ENCODE measurements at places on chromosomes 13 and 19. TPM values are rescaled to one million over a fixed set of nuclear protein-coding genes. Genes with fewer than 3 reads are reported as not detected.

Gene RNF17
- total RNA-seq = not detected

Gene CYP4F12
- not detected for total RNA-seq

Gene TNFAIP8L1
- 1.8 TPM for total RNA-seq

Gene NEK3
- total RNA-seq = 8.0 TPM

Gene NFIX
- total RNA-seq = 114 TPM

DNA sequence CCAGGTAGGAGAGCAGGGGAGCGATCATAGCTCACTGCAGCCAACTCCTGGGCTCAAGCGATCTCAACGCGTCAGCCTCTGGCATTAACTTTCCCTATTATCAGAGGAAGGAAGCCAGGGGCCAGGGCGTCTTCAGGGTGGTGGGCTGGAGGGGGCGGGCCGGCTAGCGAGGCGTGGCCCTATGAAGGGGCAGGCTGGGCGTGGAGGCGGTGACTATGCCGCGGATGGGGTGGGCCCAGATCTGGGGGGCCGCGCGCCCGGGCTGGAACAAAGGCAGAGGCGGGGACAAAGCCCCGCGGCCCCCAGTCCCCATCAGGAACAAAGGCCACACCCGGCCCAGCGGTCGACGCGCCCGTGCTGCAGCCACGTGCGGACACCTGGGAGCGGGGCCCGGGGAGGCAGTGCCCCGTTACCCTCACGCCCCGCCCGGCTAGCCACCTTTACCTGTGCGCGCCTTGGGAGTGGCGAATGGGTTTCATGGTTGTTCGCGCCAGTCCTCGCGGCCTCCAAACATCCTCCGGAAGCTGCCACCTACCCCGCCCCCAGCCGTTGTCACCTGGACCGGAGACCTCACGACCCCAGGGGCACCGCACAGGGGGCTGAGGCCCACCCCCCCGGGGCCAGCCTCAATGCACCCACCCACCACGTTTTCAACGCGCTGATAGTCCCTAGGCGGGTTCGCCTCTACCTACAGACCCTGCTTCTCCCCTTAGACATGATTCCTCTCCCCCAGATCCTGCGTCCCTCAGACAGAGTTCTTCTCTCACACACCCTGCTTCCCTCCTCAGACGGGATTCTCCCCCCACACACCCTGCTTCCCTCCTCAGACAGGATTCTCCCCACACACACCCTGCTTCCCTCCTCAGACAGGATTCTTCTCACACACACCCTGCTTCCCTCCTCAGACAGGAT lies 5.4 kb upstream of the TRIM28 start:
- H3K36me3 ChIP-seq = no peaks in the 10 kb centered on the region
- H3K4me1 ChIP-seq = no peaks in the 10 kb centered on the region
- H3K27ac ChIP-seq = no peak overlapping the region
- H3K4me3 ChIP-seq = no peak overlapping the region
- H3K27me3 ChIP-seq = peaks cover 41% of the 10 kb centered on the region
- DNase-seq = peak; percentile 21

DNA sequence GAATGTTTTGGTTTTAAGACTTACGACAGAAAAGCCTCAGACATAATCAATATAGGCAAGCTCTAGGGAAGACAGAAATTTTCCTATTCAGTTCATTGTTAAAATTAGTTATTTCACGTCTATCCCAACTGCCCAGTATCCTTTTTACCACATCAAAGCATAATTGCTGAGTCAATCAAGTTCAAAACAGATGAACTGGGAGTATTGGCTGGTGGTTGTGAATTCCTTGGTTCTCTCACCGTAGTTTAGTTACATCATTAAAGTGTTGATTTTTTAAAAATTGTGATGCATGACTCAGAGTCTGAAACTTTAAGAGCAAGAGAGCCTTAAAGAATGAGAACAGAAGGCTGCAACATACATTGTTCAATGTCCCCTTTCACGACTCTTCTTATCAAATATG lies 143.3 kb upstream of the FREM2 start:
- H3K4me3 ChIP-seq = no peak overlapping the region
- no peaks in the 10 kb centered on the region for H3K36me3 ChIP-seq
- no peaks in the 10 kb centered on the region for H3K4me1 ChIP-seq
- no peaks in the 10 kb centered on the region for H3K27me3 ChIP-seq

DNA sequence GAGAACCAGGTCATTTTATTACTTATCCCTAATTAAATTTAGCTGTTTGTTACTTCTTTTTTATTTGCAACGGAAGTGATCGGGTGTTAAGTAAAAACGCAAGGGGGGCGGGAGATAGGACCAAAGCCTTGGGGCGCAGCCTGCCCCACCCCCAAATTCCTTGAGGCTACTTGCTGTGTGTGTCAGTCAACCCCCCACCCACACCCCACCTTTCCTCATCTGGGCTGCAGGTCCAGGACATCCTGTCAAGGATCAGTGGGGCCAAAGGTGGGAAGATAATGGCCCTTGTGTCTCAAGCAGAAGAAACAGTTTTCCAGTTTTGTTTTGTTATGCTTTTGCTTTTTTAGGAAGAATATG lies 1.2 kb upstream of the FOXO1 start:
- peaks cover 4% of the 10 kb centered on the region for H3K27me3 ChIP-seq
- H3K4me3 ChIP-seq = peak overlapping the region; percentile 89
- peaks cover 3% of the 10 kb centered on the region for H3K4me1 ChIP-seq
- no peak for DNase-seq
- no peaks in the 10 kb centered on the region for H3K36me3 ChIP-seq
- H3K27ac ChIP-seq = no peak overlapping the region

GRCh38 chr13:112747256-112747655 lies 57.4 kb downstream of the ATP11A start:
- DNase-seq = no peak
- no peak overlapping the region for H3K4me3 ChIP-seq
- peaks cover 5% of the 10 kb centered on the region for H3K4me1 ChIP-seq
- no peaks in the 10 kb centered on the region for H3K27me3 ChIP-seq

- DNase-seq = peak; percentile 77
- peak overlapping the region; percentile 90 for H3K27ac ChIP-seq
- H3K4me1 ChIP-seq = peaks cover 40% of the 10 kb centered on the region
- no peaks in the 10 kb centered on the region for H3K36me3 ChIP-seq
- H3K4me3 ChIP-seq = no peak overlapping the region
- no peaks in the 10 kb centered on the region for H3K27me3 ChIP-seq
These were observed 84.3 kb downstream of the NUFIP1 start for GRCh38 chr13:44904967-44905366.

- peak; percentile 93 for DNase-seq
- H3K27ac ChIP-seq = no peak overlapping the region
- H3K36me3 ChIP-seq = no peaks in the 10 kb centered on the region
- H3K4me3 ChIP-seq = no peak overlapping the region
- peaks cover 59% of the 10 kb centered on the region for H3K27me3 ChIP-seq
These were observed 10.4 kb downstream of the GJB2 start for GRCh38 chr13:20182231-20182846.

DNA sequence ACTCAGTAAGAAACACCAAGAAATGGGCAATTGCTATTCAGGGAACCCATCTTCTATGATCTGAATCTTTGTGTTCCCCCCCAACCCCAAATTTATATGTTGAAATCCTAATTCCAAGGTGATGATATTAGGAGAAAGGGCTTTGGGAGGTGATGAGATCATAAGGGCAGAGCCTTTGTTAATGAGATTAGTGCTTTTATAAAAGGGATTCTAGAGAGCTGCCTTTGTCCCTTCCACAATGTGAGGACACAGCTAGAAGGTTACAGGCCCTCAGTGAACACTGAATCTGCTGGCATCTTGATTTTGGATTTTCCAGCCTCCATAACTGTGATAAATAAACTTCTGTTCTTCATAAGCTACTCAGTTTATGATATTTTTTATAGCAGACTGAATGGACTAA lies 376.0 kb downstream of the DIAPH3 start:
- H3K4me1 ChIP-seq = peaks cover 6% of the 10 kb centered on the region
- no peak overlapping the region for H3K4me3 ChIP-seq
- no peaks in the 10 kb centered on the region for H3K27me3 ChIP-seq
- no peak overlapping the region for H3K27ac ChIP-seq
- DNase-seq = no peak

- H3K36me3 ChIP-seq = no peaks in the 10 kb centered on the region
- H3K4me1 ChIP-seq = no peaks in the 10 kb centered on the region
- H3K4me3 ChIP-seq = no peak overlapping the region
- DNase-seq = peak; percentile 79
- H3K27me3 ChIP-seq = no peaks in the 10 kb centered on the region
These were observed 9.7 kb downstream of the PALM start for GRCh38 chr19:718251-718951.

DNA sequence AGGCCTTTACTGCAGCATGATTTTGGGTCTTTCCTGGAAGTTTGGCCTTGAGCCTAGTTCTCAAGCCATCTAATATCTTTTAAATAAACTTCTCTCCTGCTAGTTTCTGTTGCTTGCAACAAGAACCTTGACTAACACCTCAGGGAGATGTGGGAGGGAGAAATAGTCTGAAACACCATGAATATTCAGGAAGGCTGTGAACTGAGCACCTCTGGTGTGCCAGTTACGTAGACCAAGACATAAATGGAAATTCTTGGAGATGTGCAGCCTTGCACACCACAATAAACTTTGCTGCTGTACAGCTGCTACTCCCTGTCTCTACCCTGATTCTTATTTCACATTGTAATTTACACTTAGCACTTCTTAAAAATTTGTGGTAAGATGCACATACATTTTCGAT lies 86.9 kb upstream of the SPATA13 start:
- no peak overlapping the region for H3K4me3 ChIP-seq
- H3K4me1 ChIP-seq = peaks cover 4% of the 10 kb centered on the region
- no peak for DNase-seq
- H3K27me3 ChIP-seq = peaks cover 5% of the 10 kb centered on the region
- H3K36me3 ChIP-seq = no peaks in the 10 kb centered on the region
- no peak overlapping the region for H3K27ac ChIP-seq

DNA sequence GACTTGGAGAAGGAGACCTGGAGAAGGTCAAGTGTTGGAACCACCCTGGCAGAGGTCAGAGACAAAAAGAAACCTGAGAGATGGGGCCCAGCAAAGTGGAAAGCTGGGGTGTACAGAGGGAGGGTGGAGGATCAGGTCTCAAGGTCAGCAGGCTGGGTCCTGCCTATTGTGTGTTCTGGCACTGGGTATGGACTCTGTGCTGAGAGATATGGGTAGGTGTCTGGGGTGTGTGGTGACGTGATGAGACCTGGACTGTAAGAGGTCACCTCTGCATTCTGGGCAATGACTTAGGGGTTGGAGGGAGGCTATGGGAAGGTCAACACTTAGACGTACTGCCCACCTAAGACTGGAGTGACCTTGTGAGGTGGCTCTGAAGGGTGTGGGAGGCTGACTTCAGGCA lies 88.1 kb downstream of the SCGB2B2 start:
- no peaks in the 10 kb centered on the region for H3K4me1 ChIP-seq
- H3K4me3 ChIP-seq = no peak overlapping the region
- no peak overlapping the region for H3K27ac ChIP-seq
- H3K36me3 ChIP-seq = no peaks in the 10 kb centered on the region
- DNase-seq = no peak
- H3K27me3 ChIP-seq = no peaks in the 10 kb centered on the region

DNA sequence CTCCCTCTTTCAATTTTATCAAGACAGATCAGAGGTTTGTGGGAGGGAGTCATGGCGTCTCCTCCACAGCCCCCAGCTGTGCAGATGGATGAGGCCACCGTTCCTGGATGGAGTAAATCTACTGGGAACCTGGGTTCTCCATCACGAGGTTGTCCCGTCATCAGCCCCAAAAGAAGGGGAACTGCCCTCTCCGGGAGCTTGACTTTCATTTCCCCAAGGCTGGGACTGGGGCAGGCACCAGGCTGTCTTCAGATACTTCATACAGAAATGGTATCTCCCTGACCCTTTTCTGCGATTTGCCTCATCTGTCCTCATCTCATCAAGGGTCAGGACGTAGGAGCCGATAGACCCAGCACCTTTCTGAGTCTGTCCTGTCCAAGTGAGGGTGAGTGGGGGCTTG lies 9.8 kb downstream of the LILRB2 start:
- no peaks in the 10 kb centered on the region for H3K36me3 ChIP-seq
- no peaks in the 10 kb centered on the region for H3K4me1 ChIP-seq
- H3K27ac ChIP-seq = no peak overlapping the region
- no peak overlapping the region for H3K4me3 ChIP-seq
- H3K27me3 ChIP-seq = peaks cover 16% of the 10 kb centered on the region

- no peaks in the 10 kb centered on the region for H3K27me3 ChIP-seq
- H3K36me3 ChIP-seq = peaks cover 22% of the 10 kb centered on the region
- DNase-seq = peak; percentile 35
- peaks cover 13% of the 10 kb centered on the region for H3K4me1 ChIP-seq
These were observed 791 bp downstream of the TMED1 start for GRCh38 chr19:10835089-10835753.

DNA sequence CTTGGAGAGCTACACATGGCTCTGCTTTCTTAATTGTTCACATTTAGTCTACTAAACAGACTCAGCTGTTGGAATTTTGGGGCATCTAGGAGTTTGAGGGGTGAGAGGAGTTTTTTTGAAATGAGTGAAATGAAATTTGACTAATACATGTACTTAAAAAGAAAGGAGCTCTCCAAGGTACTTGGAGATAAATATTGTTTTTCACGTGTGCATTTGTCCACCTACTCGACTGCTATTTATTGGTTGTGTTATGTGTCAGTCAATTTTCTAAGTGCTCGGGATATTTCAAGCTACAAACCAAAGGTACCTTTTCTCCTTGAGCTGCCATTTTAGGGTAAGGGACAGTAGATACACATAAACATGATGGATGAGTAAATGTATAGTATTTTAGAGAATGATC lies 697.0 kb downstream of the LIG4 start:
- peak; percentile 62 for DNase-seq
- no peak overlapping the region for H3K4me3 ChIP-seq
- H3K27ac ChIP-seq = no peak overlapping the region
- H3K36me3 ChIP-seq = no peaks in the 10 kb centered on the region
- no peaks in the 10 kb centered on the region for H3K27me3 ChIP-seq
- no peaks in the 10 kb centered on the region for H3K4me1 ChIP-seq

GRCh38 chr13:83549671-83550070 lies 332.6 kb downstream of the SLITRK1 start:
- DNase-seq = no peak
- H3K27ac ChIP-seq = no peak overlapping the region
- no peaks in the 10 kb centered on the region for H3K27me3 ChIP-seq
- H3K4me1 ChIP-seq = no peaks in the 10 kb centered on the region
- H3K36me3 ChIP-seq = no peaks in the 10 kb centered on the region

GRCh38 chr19:4878491-4878968 lies 11.1 kb upstream of the PLIN3 start:
- H3K36me3 ChIP-seq = no peaks in the 10 kb centered on the region
- no peaks in the 10 kb centered on the region for H3K27me3 ChIP-seq
- no peak for DNase-seq
- no peak overlapping the region for H3K27ac ChIP-seq

DNA sequence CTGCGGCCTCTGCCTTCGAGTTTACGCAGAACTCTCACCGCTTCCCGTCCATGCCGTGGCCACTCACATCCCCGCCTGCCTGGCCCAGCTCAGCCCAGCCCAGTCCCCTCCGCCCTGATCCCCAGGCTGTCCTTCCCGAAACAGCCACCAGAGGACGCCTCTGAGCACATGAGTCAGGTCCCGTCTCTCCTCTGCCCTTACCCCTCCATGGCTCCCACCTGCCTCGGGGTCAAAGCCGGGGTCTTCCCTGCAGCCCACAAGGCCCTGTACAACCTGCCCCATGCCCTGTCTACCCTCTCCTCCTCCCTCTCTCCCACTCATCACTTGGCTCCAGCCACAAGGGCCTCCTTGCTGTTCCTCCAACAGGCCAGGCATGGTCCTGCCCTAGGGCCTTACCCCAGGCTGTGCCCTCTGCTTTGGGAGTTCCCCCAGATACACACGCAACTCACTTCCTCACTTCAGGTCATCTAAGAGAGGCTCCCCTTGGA lies 8.1 kb upstream of the SEMA6B start:
- no peaks in the 10 kb centered on the region for H3K36me3 ChIP-seq
- H3K27me3 ChIP-seq = no peaks in the 10 kb centered on the region
- no peak overlapping the region for H3K4me3 ChIP-seq
- no peaks in the 10 kb centered on the region for H3K4me1 ChIP-seq
